ENCODE measurements at places on chromosomes 3 and 15. TPM values are rescaled to one million over a fixed set of nuclear protein-coding genes. Genes with fewer than 3 reads are reported as not detected.

DNA sequence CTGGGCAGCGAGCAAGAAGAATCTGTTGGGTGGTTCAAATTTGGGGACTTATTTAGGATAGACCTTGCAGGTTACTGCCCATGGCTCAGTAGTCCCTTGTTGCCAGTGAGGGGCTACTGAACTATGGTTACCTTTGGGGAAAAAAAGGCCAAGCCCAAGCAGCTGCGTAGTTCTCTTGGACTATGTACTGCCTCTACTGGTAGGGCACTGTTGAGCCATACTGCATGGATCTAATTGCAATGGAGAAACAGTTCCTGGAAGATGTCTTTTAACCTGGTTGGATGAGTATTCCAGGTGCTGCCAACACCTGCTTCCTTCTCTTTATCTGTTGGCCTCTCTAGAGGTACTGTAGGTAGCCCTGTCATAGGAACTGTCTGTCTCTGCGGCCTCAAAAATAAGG, 671.9 kb upstream of the CBLB start:
- no peak overlapping the region for H3K27ac ChIP-seq
- H3K4me3 ChIP-seq = no peak overlapping the region
- no peaks in the 10 kb centered on the region for H3K4me1 ChIP-seq
- peaks cover 16% of the 10 kb centered on the region for H3K36me3 ChIP-seq
- no peaks in the 10 kb centered on the region for H3K27me3 ChIP-seq
- DNase-seq = no peak

Gene AGBL1
- 0.10 TPM for total RNA-seq

Gene AADACL2
- not detected for total RNA-seq

Gene CELSR3
- 7.5 TPM for total RNA-seq

- H3K36me3 ChIP-seq = no peaks in the 10 kb centered on the region
- DNase-seq = peak; percentile 27
- no peak overlapping the region for H3K4me3 ChIP-seq
- no peaks in the 10 kb centered on the region for H3K27me3 ChIP-seq
- H3K27ac ChIP-seq = no peak overlapping the region
- H3K4me1 ChIP-seq = no peaks in the 10 kb centered on the region
Observed at GRCh38 chr15:66233487-66234415, 19.8 kb downstream of the MEGF11 start.

GRCh38 chr3:179955809-179956208, 80.9 kb downstream of the PEX5L start:
- H3K36me3 ChIP-seq = no peaks in the 10 kb centered on the region
- H3K4me1 ChIP-seq = no peaks in the 10 kb centered on the region
- H3K4me3 ChIP-seq = no peak overlapping the region

GRCh38 chr3:67686069-67686468, 31.7 kb upstream of the SUCLG2 start:
- peaks cover 25% of the 10 kb centered on the region for H3K4me1 ChIP-seq
- H3K4me3 ChIP-seq = no peak overlapping the region
- no peaks in the 10 kb centered on the region for H3K27me3 ChIP-seq

Gene CHCHD4
- total RNA-seq = 17.5 TPM

GRCh38 chr3:149217347-149217746, 4.3 kb downstream of the CP start:
- DNase-seq = no peak
- H3K27me3 ChIP-seq = no peaks in the 10 kb centered on the region
- H3K36me3 ChIP-seq = no peaks in the 10 kb centered on the region
- no peak overlapping the region for H3K4me3 ChIP-seq
- no peak overlapping the region for H3K27ac ChIP-seq

DNA sequence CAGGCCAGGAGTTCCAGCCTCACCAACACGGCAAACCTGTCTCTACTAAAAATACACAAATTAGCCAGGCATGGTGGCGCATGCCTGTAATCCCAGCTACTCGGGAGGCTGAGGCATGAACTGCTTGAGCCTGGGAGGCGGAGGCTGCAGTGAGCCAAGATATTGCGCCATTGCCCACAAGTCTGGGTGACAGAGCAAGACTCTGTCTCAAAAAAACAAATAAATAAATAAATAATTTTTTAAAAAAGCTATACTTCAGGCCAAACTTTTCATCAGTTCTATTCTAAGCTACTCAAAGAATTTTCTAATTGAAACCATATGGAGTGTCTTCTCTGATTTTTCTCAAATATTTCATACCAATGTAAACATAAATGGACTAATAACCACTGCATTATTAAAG, 43.5 kb downstream of the PHC3 start:
- no peak overlapping the region for H3K4me3 ChIP-seq
- H3K27me3 ChIP-seq = no peaks in the 10 kb centered on the region
- DNase-seq = no peak

Gene CCR3
- not detected for total RNA-seq

GRCh38 chr3:172449466-172450149, 1.4 kb upstream of the GHSR start:
- peaks cover 29% of the 10 kb centered on the region for H3K4me1 ChIP-seq
- H3K36me3 ChIP-seq = no peaks in the 10 kb centered on the region
- peak; percentile 41 for DNase-seq
- no peak overlapping the region for H3K27ac ChIP-seq

Gene CPN2
- not detected for total RNA-seq

DNA sequence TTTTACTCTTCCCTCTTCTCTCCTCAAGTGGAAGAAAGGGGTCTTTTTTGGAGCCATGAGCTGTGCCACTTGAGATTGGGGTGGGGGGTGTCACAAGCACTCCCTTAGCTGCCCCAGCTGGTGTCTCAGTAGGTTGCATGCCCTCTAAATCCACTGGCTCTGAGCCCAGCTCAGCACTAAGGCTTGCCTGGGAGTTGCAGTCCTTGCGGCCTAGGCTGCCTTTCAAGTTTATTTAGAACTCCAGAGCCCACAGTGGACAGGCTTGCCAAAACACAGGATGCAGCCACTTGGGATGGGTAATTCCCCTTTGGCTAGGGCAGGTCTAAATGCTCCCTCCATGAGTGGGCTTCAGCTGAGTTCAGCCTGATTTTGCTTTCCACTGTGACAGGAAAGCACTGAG, 24.7 kb downstream of the C3orf20 start:
- no peak overlapping the region for H3K27ac ChIP-seq
- H3K36me3 ChIP-seq = no peaks in the 10 kb centered on the region
- no peak for DNase-seq
- no peak overlapping the region for H3K4me3 ChIP-seq

Gene BNC1
- not detected for total RNA-seq

DNA sequence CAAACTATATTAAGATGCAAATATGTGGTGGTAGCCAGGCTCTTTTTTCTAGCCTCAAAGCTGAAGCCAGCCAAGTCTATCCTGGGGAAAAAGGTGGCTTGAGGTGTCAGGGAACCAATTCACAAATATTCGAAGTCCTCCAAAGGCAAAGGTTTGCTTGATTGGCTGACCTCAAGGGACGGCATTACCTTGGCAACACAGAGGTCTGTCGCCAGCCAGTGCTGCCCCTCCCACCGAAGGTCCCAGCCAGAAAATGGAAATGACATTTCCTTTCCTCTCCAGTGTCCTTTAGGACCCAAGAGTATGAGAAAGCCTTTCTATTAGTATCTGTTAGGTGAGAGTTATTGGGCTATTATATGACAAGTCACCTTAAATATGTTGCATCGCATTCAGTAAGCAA, 96.0 kb upstream of the LIMD1 start:
- no peak overlapping the region for H3K4me3 ChIP-seq
- peaks cover 3% of the 10 kb centered on the region for H3K4me1 ChIP-seq
- peaks cover 20% of the 10 kb centered on the region for H3K36me3 ChIP-seq
- no peak for DNase-seq

DNA sequence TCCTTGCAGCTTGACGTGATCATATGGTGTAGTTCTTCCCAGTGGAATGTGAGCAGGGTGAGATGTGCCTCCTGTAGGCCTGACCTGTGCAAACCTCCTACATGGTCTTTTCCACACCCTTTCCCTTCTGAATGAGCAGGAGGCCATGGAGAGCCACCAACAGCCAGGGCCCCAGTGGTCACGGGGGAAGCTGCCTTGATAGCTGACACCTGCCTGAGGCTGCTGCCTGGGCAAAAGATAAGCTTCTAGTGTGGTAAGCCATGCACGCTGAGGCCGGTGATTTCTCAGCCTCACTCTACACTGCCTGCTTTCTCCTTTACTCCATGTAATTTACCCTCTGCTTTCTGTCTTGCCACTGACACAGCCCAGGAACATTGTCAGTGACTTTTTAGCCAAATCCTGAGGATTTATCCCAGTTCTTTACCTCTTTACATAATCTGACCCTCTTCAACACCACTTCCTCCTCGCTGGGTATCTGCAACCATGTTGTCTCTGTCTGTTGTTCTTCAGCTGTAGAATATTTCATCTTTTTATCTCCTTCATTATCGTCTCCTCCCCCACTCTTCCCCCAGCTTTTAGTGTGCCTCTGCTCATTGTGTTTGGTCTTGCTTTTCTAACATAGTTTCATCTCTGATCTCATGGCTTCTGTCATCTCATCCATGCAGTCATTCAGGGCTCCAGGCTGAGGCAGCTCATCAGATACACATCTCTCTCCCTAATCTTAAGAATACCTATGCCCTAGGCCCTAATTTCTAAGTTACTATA, 11.2 kb upstream of the KBTBD12 start:
- peaks cover 22% of the 10 kb centered on the region for H3K27me3 ChIP-seq
- DNase-seq = no peak
- H3K4me3 ChIP-seq = no peak overlapping the region

Gene RASGRP1
- total RNA-seq = 167 TPM

DNA sequence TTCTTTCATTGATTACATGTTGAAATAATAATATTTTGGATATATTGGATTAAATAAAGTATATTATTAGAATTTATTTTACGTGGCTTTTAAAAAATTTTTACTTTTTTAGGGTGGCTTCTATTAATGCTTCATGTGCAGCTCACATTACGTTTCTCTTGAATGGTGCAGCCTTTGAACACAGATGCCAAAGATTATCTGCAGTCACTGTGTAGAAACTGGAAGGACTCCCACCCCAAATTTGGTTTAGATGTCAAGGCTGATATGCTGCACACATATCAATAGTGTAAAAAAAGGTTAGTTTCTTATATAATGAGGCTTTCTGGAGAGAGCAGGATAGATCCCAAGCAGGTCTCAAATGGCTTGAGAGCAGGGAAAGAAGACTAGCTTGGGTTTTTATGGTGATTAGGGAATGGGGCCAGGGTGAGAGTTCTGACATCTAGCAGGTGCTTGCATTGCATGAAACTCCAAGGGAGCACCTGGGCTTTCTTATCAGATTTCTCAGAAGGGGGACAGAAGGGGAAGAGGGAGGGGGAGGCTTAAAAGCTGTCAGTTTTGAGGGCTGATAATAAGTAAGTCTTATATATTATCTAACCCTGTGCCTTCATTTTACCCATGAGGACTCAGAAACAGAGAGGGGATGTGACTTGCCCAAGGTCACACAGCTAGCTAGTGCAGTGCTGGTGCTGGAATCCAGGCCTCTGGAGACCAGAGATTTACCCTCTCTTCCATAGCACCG, 89.6 kb downstream of the CHST2 start:
- H3K27me3 ChIP-seq = no peaks in the 10 kb centered on the region
- no peaks in the 10 kb centered on the region for H3K4me1 ChIP-seq
- H3K36me3 ChIP-seq = no peaks in the 10 kb centered on the region
- no peak overlapping the region for H3K27ac ChIP-seq
- DNase-seq = no peak
- H3K4me3 ChIP-seq = no peak overlapping the region

DNA sequence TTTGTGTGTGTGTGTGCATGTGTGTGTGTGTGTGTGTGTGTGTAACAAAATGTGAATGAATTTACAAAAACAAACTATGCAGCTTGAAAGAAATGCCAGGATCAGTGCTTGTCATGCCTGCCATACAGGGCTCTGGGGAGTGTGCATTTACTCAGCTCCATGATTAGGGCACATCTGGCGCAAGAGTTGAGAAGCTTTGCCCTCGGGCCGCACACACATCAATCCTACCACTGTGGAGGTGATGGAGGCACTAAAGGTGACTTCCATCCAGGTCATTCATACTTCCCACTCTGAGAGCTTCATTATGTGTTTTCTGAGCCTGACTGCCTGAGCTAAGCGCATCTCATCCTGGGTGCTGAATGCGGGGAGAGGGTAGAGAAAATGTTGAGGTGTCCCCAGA, 72.0 kb upstream of the ZBED2 start:
- H3K4me1 ChIP-seq = peaks cover 56% of the 10 kb centered on the region
- DNase-seq = no peak
- no peaks in the 10 kb centered on the region for H3K27me3 ChIP-seq

DNA sequence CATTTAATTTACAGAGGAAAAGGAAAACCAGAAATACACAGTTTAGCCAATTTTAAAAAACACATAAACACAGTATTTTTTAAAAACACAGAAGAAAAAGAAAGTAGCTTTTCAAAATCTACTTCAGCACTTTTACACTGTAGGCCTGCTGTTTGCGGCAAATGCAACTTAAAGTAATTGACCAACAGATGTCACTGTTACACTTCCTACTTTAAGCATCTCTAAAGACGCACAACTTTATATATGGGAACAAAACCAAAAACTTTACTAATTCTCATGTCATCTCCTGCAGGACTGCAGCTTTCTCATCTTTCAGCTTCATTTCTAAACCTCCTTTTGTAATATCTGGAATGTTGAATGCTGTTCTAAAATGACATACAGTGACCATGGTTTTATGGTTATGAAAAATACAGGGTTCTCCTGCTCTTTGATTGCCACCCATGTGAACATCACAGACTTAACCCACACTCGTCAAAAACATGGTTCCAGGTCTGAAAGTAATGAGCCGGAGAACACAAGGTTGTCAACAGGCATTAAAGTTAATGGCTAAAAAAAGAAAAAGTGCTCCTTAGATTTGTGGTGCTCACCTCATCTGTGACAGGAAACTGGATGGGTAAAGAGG, 107.9 kb downstream of the FMN1 start:
- no peaks in the 10 kb centered on the region for H3K4me1 ChIP-seq
- no peak overlapping the region for H3K4me3 ChIP-seq
- no peak overlapping the region for H3K27ac ChIP-seq
- H3K36me3 ChIP-seq = no peaks in the 10 kb centered on the region

Gene RAB6B
- total RNA-seq = 3.9 TPM

Gene ALPK3
- 0.10 TPM for total RNA-seq

DNA sequence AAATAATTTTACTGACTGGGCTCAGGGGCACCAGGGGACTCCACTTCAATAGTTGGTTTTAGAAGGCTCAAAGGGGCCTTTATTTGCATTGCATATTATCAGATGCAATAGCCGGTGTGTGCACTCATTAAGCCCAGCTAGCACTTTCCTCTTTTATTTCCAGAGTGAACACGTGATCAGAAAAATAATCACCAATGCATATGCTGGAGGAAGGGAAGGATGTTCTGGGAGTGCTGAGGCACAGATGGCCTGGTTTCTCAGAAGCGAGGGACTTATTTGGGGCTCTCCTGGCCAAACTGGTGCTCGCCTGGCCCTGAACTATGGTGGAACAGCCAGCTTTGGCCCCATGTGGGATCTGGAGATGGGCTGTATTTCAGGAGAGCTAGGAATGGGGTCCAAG, 60.4 kb upstream of the SEC13 start:
- no peaks in the 10 kb centered on the region for H3K36me3 ChIP-seq
- H3K27ac ChIP-seq = no peak overlapping the region
- H3K4me1 ChIP-seq = no peaks in the 10 kb centered on the region

Gene CD86
- 1.7 TPM for total RNA-seq

Measured in activated CD4-positive, alpha-beta memory T cell treated with anti-CD3 and anti-CD28 coated beads for 36 hours (primary cell).